ENCODE measurements at places on chromosomes 4 and X.

- no peaks in the 10 kb centered on the region for H3K4me1 ChIP-seq
- H3K36me3 ChIP-seq = no peaks in the 10 kb centered on the region
- DNase-seq = no peak
- H3K27ac ChIP-seq = no peak overlapping the region
- H3K27me3 ChIP-seq = no peaks in the 10 kb centered on the region
Observed at GRCh38 chrX:145881175-145881995, 63.8 kb downstream of the SLITRK2 start.

DNA sequence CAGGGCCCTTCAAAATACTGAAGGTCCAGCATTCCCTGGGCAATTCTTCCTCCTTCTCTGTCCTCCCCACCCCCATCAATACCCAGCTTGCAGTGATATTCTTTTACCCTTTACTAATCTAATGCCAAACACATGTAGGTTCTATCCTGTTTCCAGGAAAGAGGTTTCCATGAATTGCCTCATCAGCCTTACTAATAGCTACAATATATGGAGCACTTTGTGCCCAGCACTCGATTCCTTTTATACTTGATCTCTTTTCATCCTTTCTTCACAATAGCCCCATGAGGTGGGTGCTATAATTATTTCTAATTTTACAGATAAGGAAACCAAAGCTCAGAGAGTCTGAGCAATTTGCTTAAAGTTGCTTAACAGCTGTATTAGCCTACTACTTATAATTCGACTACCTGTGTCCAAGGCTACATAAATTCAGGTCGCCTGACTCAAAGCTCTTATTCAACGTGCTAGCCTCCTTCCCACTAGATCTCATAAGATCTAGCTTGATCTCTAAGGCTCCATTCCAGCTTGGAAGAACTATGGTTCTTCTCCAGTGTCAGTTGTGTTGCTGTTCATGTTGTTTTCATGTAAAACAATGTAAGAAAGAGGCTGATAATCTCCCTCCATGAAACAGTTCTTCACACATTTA is 229.6 kb upstream of the PGRMC2 start:
- DNase-seq = no peak
- no peak overlapping the region for H3K4me3 ChIP-seq

DNA sequence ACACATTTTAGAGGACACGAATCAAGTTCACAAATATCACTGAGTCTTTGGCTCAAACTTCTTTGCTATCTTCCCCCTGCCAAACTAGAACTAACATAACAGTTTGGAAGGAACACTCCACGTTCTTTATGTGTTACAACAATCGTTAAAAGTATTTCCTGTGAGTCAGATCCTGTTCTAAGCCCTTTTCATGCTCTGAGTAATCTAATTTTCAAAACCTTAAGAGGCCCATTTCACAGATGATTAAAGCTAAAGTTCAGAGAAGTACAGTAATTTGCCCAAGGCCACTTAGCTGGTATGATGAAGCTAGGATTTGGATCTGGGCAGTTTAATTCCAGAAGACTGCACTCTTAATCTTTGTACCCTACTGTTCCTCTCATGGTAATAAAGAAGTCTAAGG is 854.4 kb upstream of the INTU start:
- H3K27me3 ChIP-seq = no peaks in the 10 kb centered on the region
- no peaks in the 10 kb centered on the region for H3K4me1 ChIP-seq
- no peak overlapping the region for H3K27ac ChIP-seq
- DNase-seq = no peak
- no peaks in the 10 kb centered on the region for H3K36me3 ChIP-seq

DNA sequence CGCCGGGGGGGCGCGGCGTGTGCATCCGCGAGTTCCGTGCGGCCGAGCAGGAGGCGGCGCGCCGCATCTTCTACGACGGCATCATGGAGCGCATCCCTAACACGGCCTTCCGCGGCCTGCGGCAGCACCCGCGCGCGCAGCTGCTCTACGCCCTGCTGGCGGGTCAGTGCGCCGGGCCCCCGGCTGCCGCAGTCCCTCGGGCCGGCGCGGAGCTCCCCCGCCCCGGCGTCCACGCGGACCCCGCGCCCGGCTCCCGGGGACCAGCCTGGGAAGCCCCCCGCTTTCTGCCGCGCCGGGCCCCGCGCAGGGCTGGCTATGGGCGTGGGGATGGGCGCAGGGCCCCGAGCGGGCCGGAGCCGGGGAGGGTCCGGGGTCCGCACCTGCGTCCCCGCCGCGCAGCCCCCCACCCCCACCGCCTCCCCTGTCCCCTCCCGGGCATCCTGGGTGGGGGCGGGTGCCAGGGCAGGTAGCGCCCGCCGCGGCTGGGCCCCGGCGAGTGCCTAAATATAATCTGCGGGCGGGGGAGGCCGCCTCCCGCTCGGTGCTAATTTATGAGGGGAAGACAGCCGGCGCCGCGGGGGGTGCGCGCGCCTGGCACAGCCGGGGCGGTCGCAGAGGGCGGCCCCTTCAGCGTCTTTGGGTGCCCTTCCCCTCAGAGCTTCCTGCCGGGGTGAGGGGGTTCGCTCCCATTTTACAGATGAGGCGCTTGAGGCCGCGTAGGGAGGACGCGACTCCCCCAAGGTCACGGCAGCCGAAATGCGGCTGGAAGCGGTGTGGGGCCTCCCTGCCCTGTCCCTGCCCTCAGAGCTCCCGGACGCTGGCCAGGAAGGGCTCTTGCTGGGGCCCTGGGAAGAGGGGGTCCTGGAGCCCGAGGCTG is 837 bp downstream of the NAT8L start:
- H3K27me3 ChIP-seq = no peaks in the 10 kb centered on the region
- no peak overlapping the region for H3K27ac ChIP-seq

GRCh38 chr4:147842573-147842972 is 110.7 kb downstream of the ARHGAP10 start:
- no peaks in the 10 kb centered on the region for H3K4me1 ChIP-seq
- H3K4me3 ChIP-seq = no peak overlapping the region
- DNase-seq = no peak
- H3K27me3 ChIP-seq = no peaks in the 10 kb centered on the region
- H3K27ac ChIP-seq = no peak overlapping the region

DNA sequence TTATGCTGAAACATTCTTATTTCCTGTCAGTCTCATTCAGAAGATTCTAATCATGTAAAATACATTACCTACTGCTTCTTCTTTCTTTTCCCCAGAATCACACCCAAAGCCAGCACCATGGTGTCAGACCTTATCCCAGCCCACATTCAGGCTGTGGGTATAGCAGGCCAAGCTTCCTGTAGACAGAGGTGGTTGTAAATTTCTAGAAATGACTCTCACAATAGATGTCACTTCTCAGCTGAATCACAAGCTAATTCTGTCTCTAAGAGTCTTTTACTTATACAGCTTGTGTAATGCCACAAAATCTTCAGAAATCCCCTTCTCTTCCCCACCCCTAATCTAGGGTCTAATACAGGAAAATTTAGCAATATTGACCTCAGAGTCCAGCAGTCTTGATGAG is 239.6 kb downstream of the PARM1 start:
- no peaks in the 10 kb centered on the region for H3K27me3 ChIP-seq
- peaks cover 3% of the 10 kb centered on the region for H3K4me1 ChIP-seq
- no peak overlapping the region for H3K27ac ChIP-seq
- no peak overlapping the region for H3K4me3 ChIP-seq

- peak overlapping the region; percentile 75 for H3K4me3 ChIP-seq
- peaks cover 17% of the 10 kb centered on the region for H3K36me3 ChIP-seq
- H3K4me1 ChIP-seq = peaks cover 4% of the 10 kb centered on the region
- no peak for DNase-seq
Observed at GRCh38 chr4:140757232-140757630, 1.0 kb upstream of the TBC1D9 start.

DNA sequence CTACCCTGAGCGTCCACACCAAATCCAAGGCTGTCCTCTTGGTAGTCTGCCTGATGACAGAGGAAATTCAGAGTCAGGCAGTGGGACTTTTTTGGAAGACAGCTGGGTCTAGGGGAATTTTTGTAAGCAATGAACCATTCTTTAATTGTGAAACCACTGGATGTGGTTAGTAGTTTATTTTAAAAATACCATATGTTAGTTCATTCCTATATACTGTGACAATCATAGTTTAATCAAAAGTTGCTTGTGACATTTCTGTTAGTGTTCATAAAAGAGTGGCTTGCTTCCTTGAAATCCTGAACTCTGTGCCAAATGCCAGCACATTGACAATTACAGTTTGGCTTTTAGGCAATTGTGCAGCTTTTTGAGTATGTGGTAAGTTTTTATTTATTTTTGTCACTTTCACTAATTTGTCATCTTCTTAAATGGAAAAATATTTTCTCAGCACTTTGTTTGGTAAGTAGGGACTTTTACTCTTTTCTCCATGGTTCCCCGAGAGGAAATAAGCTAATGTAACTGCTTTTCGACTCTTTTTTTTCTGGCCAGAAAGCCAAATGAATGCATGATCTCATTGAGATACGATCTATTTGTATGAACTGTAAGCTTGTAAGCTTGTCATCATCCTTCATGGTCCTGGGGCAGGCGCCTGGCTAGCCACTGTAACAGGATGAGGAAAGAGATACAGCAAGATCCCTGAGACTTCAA is 72.6 kb upstream of the SLC4A4 start:
- peaks cover 18% of the 10 kb centered on the region for H3K4me1 ChIP-seq
- no peak overlapping the region for H3K27ac ChIP-seq
- no peaks in the 10 kb centered on the region for H3K36me3 ChIP-seq
- DNase-seq = no peak

GRCh38 chr4:121968859-121969258 is 17.0 kb upstream of the TRPC3 start:
- no peak overlapping the region for H3K4me3 ChIP-seq
- no peak for DNase-seq
- no peaks in the 10 kb centered on the region for H3K4me1 ChIP-seq
- no peak overlapping the region for H3K27ac ChIP-seq
- no peaks in the 10 kb centered on the region for H3K36me3 ChIP-seq
- H3K27me3 ChIP-seq = peaks cover 3% of the 10 kb centered on the region

GRCh38 chr4:121071640-121072223 is 603 bp downstream of the NDNF start:
- peak overlapping the region; percentile 87 for H3K4me3 ChIP-seq
- no peak overlapping the region for H3K27ac ChIP-seq
- peaks cover 1% of the 10 kb centered on the region for H3K4me1 ChIP-seq
- no peaks in the 10 kb centered on the region for H3K27me3 ChIP-seq
- H3K36me3 ChIP-seq = no peaks in the 10 kb centered on the region

DNA sequence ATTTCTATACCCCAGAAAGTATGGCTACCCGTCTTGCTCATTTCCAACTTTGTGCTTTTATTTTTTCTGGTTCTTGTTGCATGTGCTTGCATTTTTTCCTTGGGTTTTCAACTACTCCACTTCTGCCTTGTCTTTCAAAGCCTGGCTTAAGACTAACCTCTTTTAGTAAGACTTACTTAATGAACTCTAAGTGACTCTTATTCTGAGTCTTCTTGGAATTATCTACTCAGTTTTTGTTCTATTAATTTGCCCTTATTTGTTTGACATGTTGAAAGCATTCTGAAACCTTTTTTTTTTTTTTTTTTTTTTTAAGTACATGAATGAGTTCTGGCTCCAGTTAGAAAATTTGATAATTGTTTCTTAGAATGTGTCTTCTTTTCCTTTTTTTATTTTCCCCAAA is 74.8 kb downstream of the SLIT2 start:
- H3K4me1 ChIP-seq = peaks cover 2% of the 10 kb centered on the region
- no peak overlapping the region for H3K27ac ChIP-seq
- no peaks in the 10 kb centered on the region for H3K27me3 ChIP-seq
- no peak for DNase-seq

DNA sequence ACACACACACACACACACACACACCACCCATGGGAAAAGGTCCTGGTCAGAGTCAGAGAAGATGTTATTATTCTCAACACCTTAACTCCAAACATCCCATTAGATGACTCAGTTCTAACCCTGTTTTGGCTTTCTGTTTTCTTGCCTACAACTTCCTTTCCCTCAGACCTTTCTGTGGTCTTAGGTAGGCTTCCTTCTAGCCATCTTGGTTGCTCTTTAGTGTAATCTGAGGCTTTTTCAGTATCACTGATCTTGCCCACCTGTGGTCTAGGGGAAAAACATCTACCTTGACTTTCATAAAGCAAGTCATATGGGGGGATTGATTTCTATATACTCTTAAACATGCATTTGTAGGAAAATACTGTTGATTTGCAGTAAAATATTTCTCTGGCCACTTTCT is 56.9 kb downstream of the ATG4A start:
- H3K4me1 ChIP-seq = no peaks in the 10 kb centered on the region
- H3K36me3 ChIP-seq = no peaks in the 10 kb centered on the region
- DNase-seq = no peak
- H3K27ac ChIP-seq = no peak overlapping the region
- no peaks in the 10 kb centered on the region for H3K27me3 ChIP-seq

DNA sequence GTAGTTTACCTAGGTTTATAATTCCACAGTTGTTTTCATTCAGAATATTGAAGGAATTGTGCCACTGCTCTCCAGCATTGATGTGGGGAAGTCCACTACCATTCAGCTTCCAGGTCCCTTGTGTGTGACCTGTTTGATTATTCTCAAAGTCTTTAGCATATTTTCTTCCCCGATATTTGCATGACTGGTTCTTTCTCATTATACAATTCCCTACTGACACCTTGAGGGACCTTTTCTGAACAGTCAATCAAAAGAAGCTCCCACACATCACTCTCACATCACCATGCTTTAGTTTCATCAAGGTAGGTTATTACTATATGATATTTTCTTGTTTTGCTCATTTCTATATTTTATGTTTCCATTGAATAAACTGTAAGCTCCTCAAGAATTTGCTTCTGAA is 44.1 kb downstream of the SLC39A8 start:
- DNase-seq = no peak
- no peak overlapping the region for H3K4me3 ChIP-seq
- H3K27me3 ChIP-seq = no peaks in the 10 kb centered on the region
- H3K4me1 ChIP-seq = no peaks in the 10 kb centered on the region
- H3K36me3 ChIP-seq = no peaks in the 10 kb centered on the region
- no peak overlapping the region for H3K27ac ChIP-seq

DNA sequence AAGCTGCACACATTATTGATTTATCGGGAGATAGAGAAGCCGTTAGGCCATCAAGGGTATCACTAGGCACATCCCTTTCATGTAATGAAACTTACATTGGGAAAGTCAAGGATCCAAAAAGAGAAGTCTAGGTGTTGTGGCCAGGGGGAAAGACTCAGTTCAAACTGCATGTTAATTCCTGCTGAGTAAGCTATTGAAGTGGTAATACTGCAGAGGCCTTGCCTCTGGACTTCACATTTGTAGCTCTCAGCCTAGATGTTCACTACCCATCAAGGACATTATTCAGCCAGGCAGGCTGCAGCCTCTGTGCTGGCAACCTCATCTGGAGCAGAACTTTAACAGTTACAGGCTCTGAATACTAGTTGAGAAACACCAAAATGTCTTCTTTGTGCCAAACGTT is 2094.5 kb upstream of the AGA start:
- DNase-seq = no peak
- no peaks in the 10 kb centered on the region for H3K27me3 ChIP-seq
- H3K4me3 ChIP-seq = no peak overlapping the region
- H3K4me1 ChIP-seq = no peaks in the 10 kb centered on the region
- H3K27ac ChIP-seq = no peak overlapping the region

All from neuronal stem cell (in vitro differentiated cells).